Tibial nerve (tissue), 4 donors: ENCODE measurements at places on chromosomes 5 and 9. TPM values are rescaled to one million over a fixed set of nuclear protein-coding genes. Genes with fewer than 3 reads are reported as not detected.

GRCh38 chr5:135481387-135481786 lies 29.2 kb upstream of the TIFAB start:
- DNase-seq = no peak

- DNase-seq = no peak
These were observed 125.6 kb downstream of the SMARCA2 start for GRCh38 chr9:2140600-2141223.

DNA sequence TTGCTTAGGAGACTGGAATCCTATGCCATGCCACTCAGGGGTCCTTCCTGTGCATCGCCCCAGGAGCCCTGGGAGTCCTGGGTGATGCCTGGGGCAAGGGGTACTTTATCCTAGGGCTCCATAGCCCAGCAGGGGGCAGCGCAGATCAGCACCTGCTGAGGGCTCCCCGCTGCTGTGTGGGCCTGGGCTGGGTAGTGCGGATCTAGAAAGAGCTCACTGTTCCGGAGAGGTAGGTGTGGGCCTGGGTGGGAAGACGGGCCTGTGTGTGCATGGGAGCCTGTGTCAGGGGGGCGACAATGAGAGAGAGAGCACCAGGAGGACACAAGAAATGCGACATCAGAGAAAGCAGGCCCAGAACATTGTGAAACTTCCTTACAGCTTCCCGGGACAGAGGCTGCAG lies 11.4 kb upstream of the DAB2IP start:
- DNase-seq = no peak

LTC4S gene
- 9.4 TPM for total RNA-seq

DNA sequence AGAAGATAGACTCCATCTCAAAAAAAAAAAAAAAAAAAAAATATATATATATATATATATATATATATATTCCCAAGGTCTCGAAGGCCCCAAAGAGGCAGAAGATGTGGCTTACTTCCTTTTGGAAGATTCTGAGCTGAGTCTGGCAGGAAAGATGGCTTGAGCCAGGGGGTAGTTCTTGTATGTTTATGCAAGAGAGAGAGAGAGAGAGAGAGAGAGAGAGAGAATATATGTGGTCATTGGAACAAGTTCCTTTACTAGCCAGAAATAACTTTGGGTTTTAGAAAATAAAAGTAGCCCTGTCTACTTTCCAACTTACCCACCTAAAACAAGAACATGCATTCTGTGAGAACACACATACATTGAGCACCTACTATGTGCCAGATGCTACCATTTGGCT lies 17.6 kb downstream of the NCS1 start:
- DNase-seq = no peak

NME5 gene
- total RNA-seq = 5.0 TPM

CCDC152 gene
- 2.9 TPM for total RNA-seq

DNA sequence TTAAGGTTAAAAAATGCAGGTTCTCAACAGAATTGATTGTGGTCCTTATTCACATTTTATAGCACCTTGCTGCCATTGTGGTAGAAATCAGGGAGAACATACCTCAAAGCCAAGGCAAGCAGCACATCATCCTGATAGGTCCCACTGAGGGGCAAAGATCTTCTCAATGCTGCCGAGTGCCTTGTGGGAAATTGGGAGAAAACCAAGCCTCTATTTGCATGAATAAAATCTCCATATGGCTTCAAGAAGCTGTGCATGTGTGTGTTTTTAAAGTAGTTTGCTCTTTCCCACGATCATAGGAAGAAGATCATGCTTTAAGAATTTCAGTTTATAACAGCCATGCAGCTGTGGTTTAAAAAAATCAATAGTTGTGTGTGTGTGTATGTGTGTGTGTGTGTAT lies 216.9 kb upstream of the FBXL7 start:
- no peak for DNase-seq

GRCh38 chr5:126456217-126456820 lies 33.1 kb downstream of the GRAMD2B start:
- DNase-seq = no peak

- no peak for DNase-seq
These were observed 19.5 kb upstream of the ALDH1B1 start for GRCh38 chr9:38372762-38373619.

IER5L gene
- 23.4 TPM for total RNA-seq

HRH2 gene
- 2.4 TPM for total RNA-seq

DNA sequence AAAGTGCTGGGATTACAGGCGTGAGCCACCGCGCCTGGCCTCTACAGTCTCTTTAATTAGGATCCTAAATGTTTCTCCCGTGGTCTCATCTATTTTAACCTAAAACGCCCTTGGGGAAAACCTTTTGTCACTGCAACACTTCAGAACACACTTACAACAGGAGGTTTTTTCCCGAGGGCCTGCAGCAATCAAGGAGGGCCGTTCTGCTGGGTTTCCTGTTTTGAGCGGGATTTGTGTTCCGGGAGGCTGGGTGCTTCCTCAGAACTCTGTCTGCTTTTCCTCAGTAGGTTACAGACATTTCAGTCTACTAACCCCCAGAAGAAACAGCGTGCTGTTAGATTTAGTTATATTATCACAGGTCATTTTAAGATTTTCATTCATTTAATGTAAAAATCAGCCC lies 65.4 kb upstream of the IRX4 start:
- no peak for DNase-seq

GRCh38 chr5:95543017-95543705 lies 11.6 kb downstream of the SKIC3 start:
- no peak for DNase-seq

- no peak for DNase-seq
These were observed 667.4 kb upstream of the WWC1 start for GRCh38 chr5:167624053-167624452.

DNA sequence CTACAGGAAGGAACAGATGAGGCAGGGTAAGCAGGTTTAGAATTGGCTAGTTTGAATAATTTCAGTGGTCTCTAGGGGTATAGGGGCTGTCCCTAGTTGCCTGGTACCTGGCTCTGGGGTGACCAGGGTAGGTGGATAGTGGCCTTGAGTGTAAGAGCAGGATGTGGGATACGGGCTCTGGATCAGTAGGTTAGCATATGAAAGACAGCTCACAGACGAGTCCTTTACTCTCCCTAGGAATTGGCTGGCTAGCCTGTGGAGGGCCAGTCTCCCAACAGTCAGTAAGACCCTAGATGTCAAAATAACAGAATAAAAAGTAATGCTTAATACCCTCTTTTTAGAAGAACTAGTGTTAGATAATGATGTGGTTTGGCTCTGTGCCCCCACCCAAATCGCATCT lies 16.6 kb upstream of the C9orf152 start:
- DNase-seq = no peak

KLHL3 gene
- 27.3 TPM for total RNA-seq

DNA sequence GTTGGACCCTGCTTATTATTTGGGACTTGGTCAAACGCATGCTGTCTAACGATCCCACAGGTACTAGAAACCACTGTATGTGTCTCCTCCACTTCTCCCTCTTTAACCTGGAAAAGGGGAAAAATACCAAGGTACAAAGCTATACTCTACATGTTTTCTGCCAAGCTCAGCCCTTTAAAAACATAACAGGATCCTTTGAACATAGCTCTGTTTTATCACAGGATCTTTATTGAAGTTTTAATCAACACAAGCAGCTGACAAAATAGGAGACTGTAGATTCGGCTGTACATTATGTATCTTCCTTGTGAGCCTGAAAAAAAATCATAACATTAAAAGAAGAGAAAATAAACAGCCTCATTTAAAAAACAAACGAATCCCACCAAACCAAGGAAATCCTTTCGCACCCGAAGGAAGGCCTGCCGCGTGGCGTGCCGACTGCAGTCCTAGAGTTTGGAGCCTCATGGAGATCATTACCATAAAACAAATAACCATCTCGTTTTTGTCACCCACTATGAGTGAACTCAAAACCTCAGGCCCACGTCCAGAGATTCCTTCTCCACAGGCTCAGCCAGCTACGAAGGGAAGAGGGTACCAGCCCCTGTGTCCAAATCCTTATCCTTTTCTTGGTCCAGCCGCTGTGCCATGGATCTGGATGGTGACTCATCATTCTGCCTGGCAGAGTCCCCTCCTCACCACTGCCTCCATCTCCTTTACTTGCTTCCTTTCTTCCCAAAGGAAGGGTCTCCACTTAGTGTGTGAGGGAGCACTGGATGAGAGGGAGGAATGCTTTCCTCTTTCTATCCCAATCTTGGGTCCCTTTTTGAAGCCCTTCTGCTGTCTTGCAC lies 651.1 kb downstream of the CCDC171 start:
- DNase-seq = no peak

SELENOP gene
- 965 TPM for total RNA-seq

- DNase-seq = no peak
These were observed 86.3 kb upstream of the OTULINL start for GRCh38 chr5:14495301-14495700.

GPX8 gene
- 12.0 TPM for total RNA-seq

DNA sequence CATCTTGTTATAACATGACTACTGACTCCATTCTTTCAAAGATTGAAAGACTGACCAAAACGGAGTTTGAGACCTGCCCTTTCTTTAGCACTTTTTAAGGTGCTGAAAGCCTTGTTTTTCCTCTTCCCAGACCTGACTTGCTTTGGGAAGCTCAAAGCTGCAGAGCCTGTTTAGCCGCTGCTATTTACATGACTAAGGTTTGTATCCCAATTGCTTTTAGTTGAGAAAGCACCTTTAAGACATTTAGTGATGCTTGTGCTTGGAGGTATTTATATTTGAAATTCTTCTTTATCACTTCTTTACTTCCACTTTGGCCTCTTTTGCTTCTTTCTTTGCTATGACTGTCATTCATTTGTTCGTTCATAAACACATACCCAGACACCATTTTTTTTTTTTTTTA lies 182.6 kb upstream of the ELL2 start:
- no peak for DNase-seq

DBH gene
- 0.22 TPM for total RNA-seq

DNA sequence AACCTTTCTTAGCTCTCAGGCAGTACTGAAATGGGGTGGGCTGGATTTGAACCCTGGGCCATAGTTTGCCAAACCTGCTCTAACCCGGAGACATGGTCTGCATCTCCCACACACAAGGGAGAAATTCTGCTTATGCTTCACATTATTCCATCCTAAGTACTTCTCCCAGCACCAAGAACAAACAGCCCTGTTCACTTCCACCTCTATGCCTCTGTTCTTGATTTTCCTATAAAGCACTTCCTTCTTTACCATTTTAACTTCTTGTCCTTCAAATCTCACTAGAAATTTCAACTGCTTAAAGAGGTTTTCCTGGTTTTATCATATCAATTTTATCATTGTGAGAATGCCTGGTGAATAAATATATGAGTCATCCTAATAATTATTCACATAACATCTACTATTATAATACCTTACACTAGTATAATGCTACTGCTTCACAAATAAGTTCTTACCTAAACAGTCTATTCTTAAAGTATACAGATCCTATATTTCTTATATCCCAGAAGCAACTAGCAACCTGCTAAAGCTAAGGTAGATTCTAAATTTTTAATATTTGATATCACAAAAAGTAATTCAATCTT lies 12.7 kb downstream of the FEM1C start:
- no peak for DNase-seq
